ENCODE measurements at places on chromosomes 7 and 10.

- no peak for DNase-seq
Observed at GRCh38 chr7:152666078-152666477, 9.9 kb downstream of the XRCC2 start.

DNA sequence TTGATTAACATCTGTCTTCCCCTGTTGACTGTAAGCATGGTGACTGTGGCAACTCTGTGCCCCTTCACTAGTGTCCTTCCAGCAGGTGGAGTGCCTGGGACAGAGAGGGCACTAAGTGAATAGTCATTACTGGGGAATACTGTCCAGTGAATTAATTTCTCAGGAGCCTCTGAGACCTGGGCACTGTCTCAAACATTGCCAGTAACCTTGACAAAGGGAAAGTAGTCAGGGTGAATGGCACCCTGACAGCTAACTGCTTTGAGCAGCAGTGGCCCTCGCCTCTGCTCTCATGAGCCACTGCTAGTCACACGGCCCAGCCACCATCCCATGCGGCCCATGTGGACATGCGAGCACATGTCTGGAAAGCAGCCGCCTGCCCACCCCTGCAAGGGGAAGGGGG is 13.1 kb upstream of the GRB10 start:
- DNase-seq: no peak

DNA sequence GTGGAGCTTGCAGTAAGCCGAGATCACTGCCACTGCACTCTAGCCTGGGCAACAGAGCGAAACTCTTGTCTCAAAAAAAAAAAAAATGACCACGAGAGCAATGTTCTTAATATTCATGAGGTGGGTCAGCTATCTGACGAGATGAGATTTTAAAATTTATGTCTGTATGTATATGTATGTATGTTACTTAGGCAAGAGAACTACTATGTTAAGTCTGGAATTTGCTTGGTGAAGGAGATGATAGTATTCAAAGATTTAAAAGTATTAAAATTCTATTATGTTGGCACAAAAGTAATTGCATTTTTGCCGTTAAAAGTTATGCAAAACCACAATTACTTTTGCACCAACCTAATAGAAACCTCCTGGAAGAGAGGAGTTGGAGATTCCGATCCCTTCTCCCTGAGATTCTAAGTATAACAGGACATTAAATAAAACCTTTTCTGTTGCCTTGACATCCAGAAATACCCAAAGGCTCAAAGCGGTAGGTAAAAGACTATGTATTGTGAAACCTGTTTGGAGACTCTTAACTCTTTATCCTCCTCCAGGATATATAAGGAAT is 114.3 kb upstream of the TNS3 start:
- no peak for DNase-seq

DNA sequence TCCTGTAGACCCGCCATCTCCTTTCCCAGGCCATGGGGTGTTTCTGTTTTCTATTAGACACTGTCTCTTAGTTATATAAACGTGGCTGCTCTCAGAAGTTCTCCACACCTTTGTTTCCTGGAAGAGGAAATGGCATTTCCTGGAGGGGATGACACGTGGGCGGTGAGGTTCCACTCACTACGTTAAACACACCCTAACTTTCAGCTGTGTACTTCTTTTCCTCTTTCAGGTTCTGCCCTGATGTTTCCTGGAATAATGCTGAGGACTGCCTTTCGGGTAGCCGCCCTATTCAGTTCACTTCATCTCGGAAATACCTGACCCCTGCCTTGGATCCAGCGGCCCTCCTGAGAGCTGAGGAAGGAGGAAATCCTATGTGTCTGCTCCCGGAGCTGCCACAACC is 3.4 kb upstream of the PRKCQ start:
- DNase-seq: no peak

GRCh38 chr7:101410743-101411507 is 48.2 kb downstream of the COL26A1 start:
- no peak for DNase-seq

DNA sequence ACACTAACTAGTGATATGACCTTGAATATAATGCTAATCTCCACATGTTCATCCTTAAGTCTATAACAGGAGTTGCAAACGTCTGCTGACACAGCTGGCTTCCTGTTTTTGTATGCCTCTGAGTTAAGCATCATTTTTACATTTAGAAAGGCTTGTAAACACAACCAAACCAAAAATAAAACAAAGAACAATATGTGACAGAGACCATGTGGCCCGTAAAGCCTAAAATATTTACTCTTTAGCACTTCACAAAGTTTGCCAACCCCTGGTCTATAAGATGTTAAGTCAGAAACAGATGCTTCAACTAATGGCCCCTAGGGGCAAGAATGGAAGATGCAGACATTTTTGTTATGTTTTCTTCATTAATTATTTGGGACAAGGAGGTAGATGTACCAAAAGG is 109.3 kb downstream of the CPEB3 start:
- peak; percentile 11 for DNase-seq

DNA sequence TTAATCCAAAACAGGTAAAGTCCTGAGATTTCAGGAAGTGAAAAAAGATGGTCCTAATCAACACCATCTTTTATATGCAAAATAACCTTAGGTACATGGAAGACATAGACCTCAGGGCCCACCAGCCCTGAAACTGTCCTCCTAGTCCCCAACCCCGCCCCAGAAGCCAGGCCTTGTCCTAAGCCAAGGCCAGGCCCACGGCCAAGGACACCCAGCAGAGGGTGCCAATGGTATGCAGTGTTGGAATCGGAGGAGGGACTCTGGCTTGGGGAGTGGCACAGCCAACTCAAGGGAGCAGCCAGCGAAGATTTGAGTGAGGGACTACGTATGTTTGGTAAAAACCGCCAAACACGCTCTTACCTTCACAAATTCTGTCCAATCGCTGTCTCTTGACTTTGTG is 96.7 kb downstream of the ZRANB1 start:
- DNase-seq: peak; percentile 30

- peak; percentile 72 for DNase-seq
Observed at GRCh38 chr10:86899670-86900276, 57.6 kb downstream of the MMRN2 start.

- DNase-seq: no peak
Observed at GRCh38 chr7:16234493-16235146, 186.7 kb downstream of the CRPPA start.

DNA sequence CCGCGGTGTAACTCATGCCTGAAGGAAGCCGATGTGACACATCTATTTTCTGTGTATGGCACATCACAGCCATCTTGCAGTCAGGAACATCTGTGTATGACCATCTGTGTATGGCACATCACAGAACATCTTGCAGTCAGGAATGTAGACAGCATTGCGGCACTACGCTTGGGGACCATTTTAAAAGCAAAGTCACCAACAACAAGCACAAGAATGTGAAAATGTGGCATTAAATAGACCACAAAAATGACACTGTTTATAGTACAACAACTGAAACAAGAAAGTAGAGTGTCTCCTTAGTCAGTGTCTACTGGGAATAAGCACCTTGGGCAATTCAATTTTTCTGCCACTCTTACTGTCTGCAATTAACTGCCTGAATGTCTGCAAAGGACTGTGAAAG is 124.4 kb downstream of the HGF start:
- DNase-seq: no peak

- DNase-seq: peak; percentile 57
Observed at GRCh38 chr7:26681819-26682418, 182.5 kb downstream of the SKAP2 start.

GRCh38 chr10:91251430-91252056 is 31.1 kb downstream of the PCGF5 start:
- DNase-seq: peak; percentile 65

DNA sequence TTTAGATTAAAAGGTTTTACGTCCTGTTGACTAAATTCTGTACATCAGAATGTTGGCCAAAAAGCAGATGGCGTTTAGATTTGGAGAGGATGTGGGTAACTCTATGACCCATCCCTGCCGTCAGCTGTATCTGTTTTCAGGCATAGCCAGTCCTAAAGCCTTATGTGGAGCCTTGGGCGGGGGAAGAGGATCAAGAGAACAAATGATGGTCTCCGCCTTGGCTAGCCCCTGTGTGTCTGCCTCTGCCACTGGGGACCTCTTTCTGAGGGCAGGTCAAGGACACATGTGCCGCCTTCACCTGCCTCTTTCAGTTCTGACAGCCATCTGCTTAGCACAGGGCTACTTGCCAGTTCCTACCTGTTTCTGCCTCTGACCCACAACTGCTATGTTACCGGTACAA is 24.1 kb downstream of the PDSS1 start:
- no peak for DNase-seq

- no peak for DNase-seq
Observed at GRCh38 chr7:36279200-36279925, 110.3 kb upstream of the ANLN start.

- DNase-seq: no peak
Observed at GRCh38 chr7:155935726-155936125, 123.5 kb upstream of the SHH start.

GRCh38 chr10:22779331-22780019 is 65.1 kb upstream of the PIP4K2A start:
- DNase-seq: peak; percentile 7

DNA sequence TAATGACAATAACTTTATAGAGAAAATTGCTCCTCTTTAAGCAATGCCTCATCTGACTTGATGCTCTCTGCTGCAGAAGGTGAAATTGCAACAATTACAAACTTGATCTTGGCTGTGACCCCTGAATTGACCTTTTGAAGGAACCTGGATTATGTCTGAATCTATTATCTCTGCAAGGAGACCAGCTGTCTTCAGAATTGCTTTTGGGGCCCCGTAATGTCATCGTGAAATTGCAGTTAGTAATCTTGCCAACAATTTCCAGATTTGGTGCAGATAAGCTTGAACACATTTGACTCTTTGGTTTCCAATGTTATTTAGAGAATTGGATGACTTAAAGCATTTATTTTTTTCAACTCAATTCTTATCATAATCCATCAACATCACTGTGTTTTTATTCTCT is 520.6 kb downstream of the CCSER2 start:
- DNase-seq: no peak

DNA sequence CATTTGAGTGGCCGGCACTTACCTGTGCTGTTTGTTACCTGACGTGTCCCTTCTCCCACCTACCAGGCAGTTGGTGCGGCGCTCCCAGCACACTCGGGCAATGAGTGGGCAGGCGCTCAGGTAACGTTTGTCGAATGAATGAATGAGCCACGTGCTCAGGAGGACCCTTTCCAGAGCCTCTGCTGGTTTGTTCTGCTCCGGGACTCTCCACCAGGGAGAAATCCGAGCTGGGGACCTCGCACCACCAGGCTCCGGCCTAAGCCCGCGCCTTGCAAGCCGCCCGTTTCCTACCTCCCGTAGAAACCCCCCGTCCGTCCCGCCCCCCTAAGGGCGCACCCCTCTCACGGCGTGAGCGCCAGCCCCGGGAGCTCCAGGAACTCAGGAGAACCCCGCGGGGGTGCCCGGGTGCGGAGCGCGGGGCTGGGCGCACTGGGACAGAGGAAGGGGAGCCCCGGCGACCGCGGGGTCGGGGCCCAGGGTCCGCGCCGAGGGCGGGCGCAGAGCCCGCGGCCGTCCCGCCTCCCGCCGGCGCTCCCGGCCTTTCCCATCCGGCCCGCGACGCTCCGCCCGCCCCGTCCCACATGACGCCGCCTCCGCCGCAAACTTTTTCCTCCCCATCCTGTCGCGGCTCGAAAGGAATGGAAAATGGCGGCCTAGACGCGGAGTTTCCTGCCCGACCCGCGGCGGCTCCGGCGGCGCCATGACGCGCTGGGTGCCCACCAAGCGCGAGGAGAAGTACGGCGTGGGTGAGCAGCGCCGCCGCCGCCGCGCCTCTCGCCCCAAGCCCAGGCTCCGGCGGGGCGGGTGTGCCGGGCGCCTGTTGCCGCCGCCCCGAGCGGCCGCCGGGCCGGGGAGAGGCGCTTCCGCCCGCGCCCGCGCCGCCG is at the start of gene DOCK1:
DOCK1 (plus strand) TSS at position 611 of the 884 bp plus-strand sequence; CDS start at position 701, 90 bp downstream.
- no peak for DNase-seq

GRCh38 chr7:16063716-16064675 is 357.3 kb downstream of the CRPPA start:
- DNase-seq: no peak

- peak; percentile 75 for DNase-seq
Observed at GRCh38 chr7:133230591-133231194, 22.2 kb upstream of the EXOC4 start.

DNA sequence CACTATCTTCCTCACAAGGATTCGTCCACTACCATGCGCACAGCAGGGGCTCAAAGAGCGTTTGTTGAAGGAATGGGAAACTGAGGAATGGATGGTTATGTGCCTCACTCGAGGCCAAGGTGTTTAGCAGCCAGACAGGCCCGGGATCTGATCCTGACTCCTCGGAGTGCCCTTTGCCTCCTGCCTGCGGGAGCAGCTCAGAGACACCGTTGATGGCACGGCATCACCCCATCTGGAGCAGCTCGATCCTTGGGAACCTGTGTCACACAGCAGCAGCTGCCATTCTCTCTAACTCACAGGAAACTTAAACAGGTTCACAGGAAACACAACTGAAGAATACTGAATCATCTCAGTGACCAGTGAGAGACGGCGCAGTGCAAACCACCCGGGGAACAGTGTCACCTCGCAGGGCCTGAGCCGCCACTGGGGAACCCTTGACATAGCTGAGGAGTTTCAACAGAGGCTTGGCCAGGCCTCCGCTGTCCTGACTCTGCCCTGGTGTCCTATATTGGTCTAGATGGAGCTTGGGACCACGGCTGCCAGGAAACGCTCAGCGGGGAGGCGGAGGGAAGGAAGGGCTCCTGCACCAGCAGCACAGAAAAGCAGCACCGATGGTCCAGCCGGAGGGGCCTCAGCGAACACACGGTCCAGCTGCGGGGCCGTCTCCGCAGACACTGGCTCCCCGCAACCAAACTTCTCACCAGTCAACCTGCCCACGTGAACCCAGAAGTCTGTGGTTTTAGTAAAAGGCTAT is 169.4 kb downstream of the ADARB2 start:
- no peak for DNase-seq

DNA sequence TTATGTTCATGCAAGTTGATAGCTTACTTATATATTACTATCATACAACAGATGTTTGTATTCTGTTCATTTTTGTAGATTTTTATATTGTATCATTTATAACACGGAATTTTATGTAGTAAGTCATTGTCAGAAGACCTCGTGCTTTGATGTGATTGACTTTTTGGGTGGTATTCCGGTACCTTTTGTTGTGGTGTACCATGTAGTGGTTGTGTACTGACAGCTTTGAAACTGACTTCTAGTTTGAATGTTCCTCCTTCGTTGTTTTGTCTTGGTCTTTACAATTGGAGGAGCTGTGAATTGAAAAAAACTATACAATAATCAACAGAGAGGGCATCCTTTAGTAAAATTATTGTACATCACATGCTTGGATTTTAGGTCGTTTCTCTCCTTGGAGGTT is 61.5 kb downstream of the WAC start:
- no peak for DNase-seq

- no peak for DNase-seq
Observed at GRCh38 chr7:29122759-29123158, 23.6 kb downstream of the CPVL start.

DNA sequence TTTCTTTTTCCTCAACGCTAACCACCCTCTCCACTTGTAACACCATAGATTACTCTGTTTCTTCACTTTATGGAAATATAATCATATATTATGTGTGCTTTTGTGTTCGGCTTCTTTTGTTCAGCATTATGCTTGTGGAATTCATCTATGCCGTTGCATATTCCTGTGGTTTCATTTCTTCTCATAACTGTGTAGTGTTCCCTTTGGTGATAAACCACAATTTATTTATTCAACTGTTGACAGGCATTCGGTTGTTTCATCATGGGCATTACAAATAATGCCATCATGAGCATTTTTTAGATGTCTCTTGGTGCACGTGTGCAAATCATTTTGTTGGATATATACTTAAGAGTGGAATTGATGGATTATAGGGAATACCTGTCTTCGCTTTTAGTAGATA is 12.1 kb downstream of the AVL9 start:
- no peak for DNase-seq

Measured in NB4 (cell line).